ENCODE measurements at places on chromosomes 3 and 15.

GRCh38 chr15:77825546-77825945 lies 192.8 kb upstream of the LINGO1 start:
- H3K27me3 ChIP-seq: peaks cover 8% of the 10 kb centered on the region
- H3K4me3 ChIP-seq: no peak overlapping the region
- peaks cover 9% of the 10 kb centered on the region for H3K4me1 ChIP-seq
- H3K36me3 ChIP-seq: no peaks in the 10 kb centered on the region

DNA sequence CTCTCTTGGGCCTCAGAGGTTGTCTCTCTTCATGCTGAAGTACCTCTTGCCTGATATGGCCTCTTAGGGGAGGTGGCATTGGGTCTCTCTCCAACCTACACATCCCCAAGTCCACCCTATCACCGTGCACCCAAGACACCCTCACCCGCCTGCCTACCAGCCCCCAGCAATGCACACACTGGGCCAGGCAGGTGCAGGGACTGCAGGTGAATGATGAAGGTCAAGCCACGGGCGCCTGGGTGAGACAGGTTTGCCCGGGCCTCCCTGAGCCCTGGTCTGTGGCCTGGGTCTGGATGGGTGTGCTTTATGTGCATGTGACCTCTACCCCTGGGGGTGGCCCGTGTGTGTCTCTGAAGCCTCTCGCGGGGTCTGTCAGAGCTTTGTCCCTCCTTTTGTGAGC lies 68.3 kb downstream of the WNT7A start:
- no peak overlapping the region for H3K4me3 ChIP-seq
- no peaks in the 10 kb centered on the region for H3K4me1 ChIP-seq
- H3K27ac ChIP-seq: no peak overlapping the region
- no peak for DNase-seq
- no peaks in the 10 kb centered on the region for H3K36me3 ChIP-seq

DNA sequence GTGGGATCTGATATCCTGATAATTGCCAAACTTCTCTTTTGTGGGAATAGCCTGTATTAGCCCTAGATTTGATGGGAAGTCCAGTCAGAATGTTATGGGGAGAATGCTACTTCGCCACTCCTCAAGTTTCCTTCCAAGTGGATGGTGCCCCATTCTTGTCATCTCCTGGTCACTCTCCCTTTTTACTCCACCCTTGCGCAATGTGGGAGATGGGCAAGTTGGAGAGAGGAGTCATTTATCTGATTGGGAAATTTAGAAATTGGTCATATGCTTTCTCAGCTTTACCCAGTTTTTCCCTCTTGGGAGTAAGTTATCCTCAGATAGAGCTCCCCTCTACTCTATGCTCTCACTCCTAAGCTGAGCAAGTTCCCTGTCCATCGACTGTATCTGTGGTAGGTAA lies 14.4 kb downstream of the FANCD2OS start:
- H3K4me1 ChIP-seq: no peaks in the 10 kb centered on the region
- H3K4me3 ChIP-seq: no peak overlapping the region
- no peaks in the 10 kb centered on the region for H3K36me3 ChIP-seq
- peak; percentile 9 for DNase-seq
- no peaks in the 10 kb centered on the region for H3K27me3 ChIP-seq

GRCh38 chr15:63370764-63371163 lies 10.9 kb downstream of the CA12 start:
- peak overlapping the region; percentile 99 for H3K27ac ChIP-seq
- H3K4me3 ChIP-seq: no peak overlapping the region
- H3K4me1 ChIP-seq: peaks cover 76% of the 10 kb centered on the region
- H3K27me3 ChIP-seq: no peaks in the 10 kb centered on the region

DNA sequence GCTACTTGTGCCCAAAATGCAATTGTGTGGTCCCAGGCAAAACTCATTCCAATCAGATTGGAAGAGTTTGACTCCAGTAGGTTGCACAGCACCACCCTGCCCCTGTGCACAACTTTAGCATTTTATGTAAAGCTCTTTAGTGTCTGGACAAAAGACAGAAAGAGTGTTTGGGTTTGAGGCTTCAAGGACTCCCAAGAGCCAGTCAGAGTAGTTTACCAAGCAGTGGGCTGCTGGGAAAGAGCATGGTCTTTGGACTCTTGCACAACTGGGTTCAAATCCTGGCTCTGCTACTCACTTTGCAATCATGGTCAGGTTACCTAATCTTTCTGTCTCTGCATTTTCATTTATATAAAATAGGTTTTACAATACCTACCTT lies 75.8 kb upstream of the UMPS start:
- no peaks in the 10 kb centered on the region for H3K4me1 ChIP-seq
- H3K36me3 ChIP-seq: no peaks in the 10 kb centered on the region
- no peak overlapping the region for H3K27ac ChIP-seq
- H3K4me3 ChIP-seq: no peak overlapping the region

DNA sequence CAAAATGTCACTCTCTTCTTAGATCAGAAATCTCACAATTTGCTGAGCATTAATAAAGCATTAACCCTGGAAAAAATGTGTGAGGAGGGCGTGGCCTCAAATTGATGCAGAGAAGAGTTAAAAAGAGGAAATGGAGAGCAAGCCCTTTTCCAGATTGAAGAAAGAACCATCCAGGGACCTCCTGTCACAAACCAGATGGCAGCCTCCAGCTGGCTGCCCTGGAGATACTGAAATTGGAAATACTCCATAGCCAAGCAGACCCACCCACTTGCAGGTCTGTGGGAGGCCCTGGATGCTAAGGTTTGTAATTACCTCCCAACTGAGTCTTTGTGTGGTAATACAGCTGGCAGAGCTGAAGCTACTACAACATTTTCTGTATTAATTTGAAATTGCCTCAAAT lies 214.9 kb downstream of the IL20RB start:
- no peaks in the 10 kb centered on the region for H3K27me3 ChIP-seq
- no peak for DNase-seq
- H3K27ac ChIP-seq: no peak overlapping the region
- no peaks in the 10 kb centered on the region for H3K4me1 ChIP-seq
- H3K4me3 ChIP-seq: no peak overlapping the region
- no peaks in the 10 kb centered on the region for H3K36me3 ChIP-seq

- no peaks in the 10 kb centered on the region for H3K27me3 ChIP-seq
- no peaks in the 10 kb centered on the region for H3K4me1 ChIP-seq
- no peak overlapping the region for H3K4me3 ChIP-seq
- H3K27ac ChIP-seq: no peak overlapping the region
Measured at GRCh38 chr3:149487598-149488197, 13.2 kb downstream of the TM4SF4 start.

- peak overlapping the region; percentile 98 for H3K27ac ChIP-seq
- H3K36me3 ChIP-seq: peaks cover 17% of the 10 kb centered on the region
- H3K27me3 ChIP-seq: no peaks in the 10 kb centered on the region
Measured at GRCh38 chr3:36991923-36992805, 767 bp downstream of the EPM2AIP1 start.

GRCh38 chr3:173098959-173099358 lies 42.1 kb downstream of the SPATA16 start:
- no peak overlapping the region for H3K27ac ChIP-seq
- H3K27me3 ChIP-seq: no peaks in the 10 kb centered on the region
- H3K36me3 ChIP-seq: no peaks in the 10 kb centered on the region
- DNase-seq: no peak

GRCh38 chr15:70014860-70015490 lies 82.7 kb downstream of the TLE3 start:
- DNase-seq: no peak
- H3K4me3 ChIP-seq: no peak overlapping the region
- no peaks in the 10 kb centered on the region for H3K36me3 ChIP-seq
- H3K4me1 ChIP-seq: no peaks in the 10 kb centered on the region
- H3K27me3 ChIP-seq: no peaks in the 10 kb centered on the region

- H3K4me3 ChIP-seq: peak overlapping the region; percentile 34
- no peaks in the 10 kb centered on the region for H3K27me3 ChIP-seq
- DNase-seq: peak; percentile 91
- H3K36me3 ChIP-seq: no peaks in the 10 kb centered on the region
- peaks cover 26% of the 10 kb centered on the region for H3K4me1 ChIP-seq
- H3K27ac ChIP-seq: peak overlapping the region; percentile 89
Measured at GRCh38 chr15:31457161-31457560, 130.5 kb downstream of the KLF13 start.

GRCh38 chr3:127817406-127817841 lies 4.9 kb downstream of the MGLL start:
- peaks cover 4% of the 10 kb centered on the region for H3K36me3 ChIP-seq
- H3K27ac ChIP-seq: peak overlapping the region; percentile 70
- peak; percentile 91 for DNase-seq
- no peak overlapping the region for H3K4me3 ChIP-seq
- no peaks in the 10 kb centered on the region for H3K27me3 ChIP-seq
- peaks cover 38% of the 10 kb centered on the region for H3K4me1 ChIP-seq

DNA sequence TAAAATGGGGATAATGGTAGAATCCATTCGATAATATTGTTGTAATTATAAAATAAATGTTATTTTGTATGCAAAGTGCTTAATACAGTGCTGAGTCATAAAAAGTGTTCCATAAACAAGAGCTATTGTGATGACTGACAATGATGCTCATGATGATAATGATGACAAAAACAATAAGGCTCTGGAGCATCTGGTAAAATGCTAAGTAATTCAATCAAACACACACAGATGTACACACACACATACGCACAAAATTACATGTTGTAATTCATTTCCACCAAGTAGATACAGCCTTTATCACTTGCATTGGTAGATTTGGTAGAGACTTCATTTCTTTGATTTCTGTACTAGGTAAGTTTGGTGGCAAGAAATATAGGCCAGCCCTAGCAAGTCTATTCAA lies 163.8 kb downstream of the FHIT start:
- no peak for DNase-seq
- H3K27me3 ChIP-seq: no peaks in the 10 kb centered on the region
- H3K36me3 ChIP-seq: no peaks in the 10 kb centered on the region
- no peak overlapping the region for H3K27ac ChIP-seq

- DNase-seq: peak; percentile 51
- no peak overlapping the region for H3K4me3 ChIP-seq
- H3K27me3 ChIP-seq: no peaks in the 10 kb centered on the region
Measured at GRCh38 chr3:142318331-142318730, 92.9 kb upstream of the GK5 start.

GRCh38 chr3:48232734-48233133 lies 8.2 kb upstream of the ZNF589 start:
- no peak overlapping the region for H3K4me3 ChIP-seq
- peaks cover 10% of the 10 kb centered on the region for H3K4me1 ChIP-seq
- H3K27ac ChIP-seq: no peak overlapping the region
- peak; percentile 79 for DNase-seq

- no peaks in the 10 kb centered on the region for H3K4me1 ChIP-seq
- peaks cover 79% of the 10 kb centered on the region for H3K36me3 ChIP-seq
- no peak for DNase-seq
- no peaks in the 10 kb centered on the region for H3K27me3 ChIP-seq
- no peak overlapping the region for H3K27ac ChIP-seq
Measured at GRCh38 chr15:90497912-90498311, 31.8 kb upstream of the CRTC3 start.

GRCh38 chr15:83118291-83118827 lies 10.9 kb downstream of the TM6SF1 start:
- H3K4me1 ChIP-seq: no peaks in the 10 kb centered on the region
- no peak overlapping the region for H3K4me3 ChIP-seq
- no peaks in the 10 kb centered on the region for H3K27me3 ChIP-seq
- DNase-seq: no peak

DNA sequence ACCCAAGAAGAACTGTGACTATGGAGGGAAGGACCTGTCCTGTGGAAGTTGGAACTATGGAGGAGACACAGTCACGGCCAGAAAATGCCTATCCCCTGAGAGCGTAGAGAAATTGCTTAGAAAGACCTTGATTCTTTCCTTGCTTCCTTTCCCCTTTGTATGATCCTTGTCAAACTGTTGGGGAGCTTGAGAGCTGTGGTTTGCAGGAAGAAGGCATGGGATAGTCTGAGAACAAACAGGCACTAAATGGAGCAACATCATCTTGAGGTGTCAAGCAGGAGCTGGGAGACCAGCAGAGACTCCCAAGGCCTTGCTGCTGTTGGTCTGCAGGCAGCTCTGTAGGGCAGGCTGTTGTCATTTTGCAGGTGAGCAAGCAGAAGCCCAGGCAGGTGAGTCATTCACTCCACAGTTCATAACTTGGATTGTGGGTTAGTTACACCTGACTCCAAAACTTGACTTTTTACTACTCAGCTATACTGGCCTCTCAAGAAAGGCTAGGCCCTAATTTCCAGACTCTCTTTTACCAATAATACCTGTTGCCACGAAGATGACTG lies 298.9 kb downstream of the LRTM1 start:
- H3K4me3 ChIP-seq: no peak overlapping the region
- no peaks in the 10 kb centered on the region for H3K4me1 ChIP-seq
- no peak overlapping the region for H3K27ac ChIP-seq
- no peaks in the 10 kb centered on the region for H3K27me3 ChIP-seq
- peak; percentile 21 for DNase-seq

DNA sequence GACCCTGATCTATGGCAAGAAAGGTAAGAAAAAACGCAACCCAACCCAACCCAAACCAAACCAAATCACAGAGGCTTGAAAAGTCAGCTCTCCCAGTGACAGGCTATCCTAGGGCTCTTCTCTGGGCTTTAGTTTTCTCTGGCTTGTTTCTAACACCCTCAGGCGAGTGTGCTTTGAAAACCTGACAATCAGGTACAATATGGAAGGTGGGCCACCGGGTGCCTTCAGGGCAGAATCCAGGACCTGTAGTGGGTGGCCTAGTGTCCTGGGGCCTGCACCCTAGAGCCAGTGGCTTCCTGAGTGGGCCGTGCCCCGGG lies 46.8 kb downstream of the BHLHE40 start:
- no peak overlapping the region for H3K4me3 ChIP-seq
- H3K4me1 ChIP-seq: peaks cover 35% of the 10 kb centered on the region
- H3K27me3 ChIP-seq: no peaks in the 10 kb centered on the region
- peak overlapping the region; percentile 98 for H3K27ac ChIP-seq

- no peaks in the 10 kb centered on the region for H3K4me1 ChIP-seq
- H3K27ac ChIP-seq: no peak overlapping the region
- H3K4me3 ChIP-seq: no peak overlapping the region
- no peaks in the 10 kb centered on the region for H3K27me3 ChIP-seq
Measured at GRCh38 chr15:74917676-74918075, 11.0 kb upstream of the FAM219B start.

DNA sequence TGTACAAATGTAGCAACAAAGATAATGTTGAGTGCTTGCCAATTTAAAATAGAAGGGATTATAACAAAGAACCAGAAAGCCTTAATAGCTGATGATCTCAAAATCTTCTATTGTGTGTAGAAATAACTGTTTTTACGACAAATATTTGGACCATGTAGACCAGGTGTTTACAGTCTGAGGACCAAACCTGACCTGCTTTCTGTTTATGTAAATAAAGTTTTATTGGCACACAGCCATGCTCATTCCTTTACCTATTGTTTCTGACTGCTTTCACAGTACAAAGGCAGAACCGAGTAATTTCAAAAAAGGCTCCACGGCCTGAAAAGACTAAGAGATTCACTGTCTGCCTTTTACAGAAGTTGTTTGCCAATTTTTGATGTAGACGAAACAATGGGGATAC lies 91.8 kb downstream of the GOLIM4 start:
- no peak for DNase-seq
- no peaks in the 10 kb centered on the region for H3K4me1 ChIP-seq
- no peak overlapping the region for H3K4me3 ChIP-seq
- H3K27ac ChIP-seq: no peak overlapping the region
